Astrocyte of the spinal cord (primary cell): ENCODE measurements at places on chromosomes 12 and 14.

- peak; percentile 9 for DNase-seq
These were observed 47.2 kb downstream of the NPAS3 start for GRCh38 chr14:32985866-32986265.

GRCh38 chr14:52902971-52903619 lies 47.8 kb downstream of the FERMT2 start:
- peak; percentile 63 for DNase-seq

DNA sequence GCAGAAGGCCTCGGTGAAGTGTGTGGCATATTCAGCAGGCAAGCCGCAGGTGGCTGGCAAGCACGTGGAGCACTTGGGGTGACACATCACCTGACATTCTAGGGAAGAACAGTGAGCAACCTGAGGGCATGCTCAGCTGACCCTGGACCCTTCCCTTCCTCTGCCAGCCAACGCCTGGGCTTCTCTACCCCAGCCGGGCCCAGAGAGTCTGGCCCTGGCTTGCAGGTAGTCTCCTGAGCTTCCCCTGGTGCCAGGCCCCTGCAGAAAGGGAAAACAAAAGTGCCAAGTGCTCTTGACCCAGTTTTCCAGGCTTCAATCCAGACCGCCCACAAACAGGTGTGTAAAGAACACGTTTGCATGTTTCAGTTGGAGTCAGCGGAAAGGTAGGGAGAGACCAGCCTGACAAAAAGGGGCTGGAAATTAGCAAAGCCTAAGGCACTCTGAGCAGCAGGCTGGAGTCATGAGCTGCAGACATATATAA lies 45.7 kb downstream of the PRKAB1 start:
- no peak for DNase-seq

DNA sequence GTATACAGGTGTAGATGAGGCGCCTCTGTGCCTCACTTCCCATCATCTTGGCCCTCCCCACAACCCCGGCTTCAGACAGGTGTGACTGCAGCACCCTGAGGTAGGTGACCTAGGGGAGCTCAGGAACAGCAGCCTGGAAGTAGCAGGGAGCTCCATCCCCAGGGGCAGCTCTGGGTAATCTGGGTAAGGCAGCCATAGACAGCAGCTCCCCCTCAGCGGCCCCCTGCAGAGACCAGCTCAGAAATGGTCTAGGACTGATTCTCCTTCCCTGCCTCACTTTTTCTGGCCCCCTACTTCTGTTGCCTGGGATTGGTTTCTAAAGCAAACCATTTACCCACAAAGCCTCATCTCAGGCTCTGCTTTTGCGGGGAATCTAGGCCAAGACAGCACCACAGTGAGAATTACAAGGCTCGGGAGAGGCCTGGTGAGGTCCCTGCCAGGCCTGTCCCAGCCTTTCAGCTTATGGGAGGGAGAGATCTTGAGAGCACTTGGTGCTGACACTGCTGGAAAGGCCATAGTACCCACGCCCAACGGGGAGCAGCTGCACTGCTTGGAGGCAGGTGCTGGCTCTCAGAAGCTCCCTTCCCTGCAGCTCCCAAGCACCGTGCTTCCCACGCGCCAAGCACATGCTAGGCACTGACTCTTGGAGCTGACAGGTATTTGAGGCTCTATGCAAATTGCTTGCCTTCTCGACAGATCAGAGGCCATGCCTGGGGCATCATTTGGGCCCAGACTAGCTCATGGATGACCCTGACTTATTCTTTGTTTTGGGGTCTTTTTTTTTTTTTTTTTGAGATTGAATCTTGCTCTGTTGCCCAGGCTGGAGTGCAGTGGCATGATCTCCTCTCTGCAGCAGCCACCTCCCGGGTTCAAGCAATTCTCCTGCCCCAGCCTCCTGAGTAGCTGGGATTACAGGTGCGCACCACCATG lies 45.1 kb upstream of the TRAF3 start:
- DNase-seq, result no peak

DNA sequence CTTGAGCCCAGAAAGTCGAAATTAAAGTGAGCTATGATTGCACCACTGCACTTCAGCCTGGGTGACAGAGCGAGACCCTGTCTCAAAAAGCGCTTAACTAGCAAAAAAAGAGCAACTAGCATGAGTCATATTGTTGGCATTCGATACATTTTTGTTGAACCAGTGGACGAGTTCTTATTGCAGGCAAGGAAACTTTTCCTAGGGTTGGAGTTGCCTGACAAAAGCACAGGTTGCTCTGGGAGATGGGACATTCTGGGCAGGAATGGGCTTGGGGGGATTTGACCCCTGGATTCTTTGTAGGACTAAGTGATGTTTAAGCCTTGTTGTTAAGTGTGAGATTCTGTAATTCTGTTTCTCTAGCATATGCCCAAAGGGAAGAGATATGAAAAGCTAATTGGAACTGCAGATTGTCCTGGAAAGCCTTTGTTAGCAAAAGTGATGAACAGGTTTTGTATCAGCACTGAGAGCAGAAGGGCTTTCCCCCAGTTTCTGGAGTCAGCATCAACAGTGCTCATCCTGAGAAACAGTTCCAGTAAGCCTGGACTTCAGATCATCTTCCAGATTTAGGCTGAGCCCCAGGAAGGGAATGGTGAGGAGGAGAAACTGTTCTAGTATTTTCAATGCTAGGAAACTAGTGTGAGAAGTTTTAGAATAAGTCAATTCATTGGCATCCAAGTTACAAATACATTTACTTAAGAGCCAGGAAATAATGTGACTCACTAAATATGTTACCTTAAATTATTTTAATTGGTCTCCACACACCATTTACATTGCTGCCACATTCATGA lies 123.1 kb downstream of the SRGAP1 start:
- peak; percentile 60 for DNase-seq

DNA sequence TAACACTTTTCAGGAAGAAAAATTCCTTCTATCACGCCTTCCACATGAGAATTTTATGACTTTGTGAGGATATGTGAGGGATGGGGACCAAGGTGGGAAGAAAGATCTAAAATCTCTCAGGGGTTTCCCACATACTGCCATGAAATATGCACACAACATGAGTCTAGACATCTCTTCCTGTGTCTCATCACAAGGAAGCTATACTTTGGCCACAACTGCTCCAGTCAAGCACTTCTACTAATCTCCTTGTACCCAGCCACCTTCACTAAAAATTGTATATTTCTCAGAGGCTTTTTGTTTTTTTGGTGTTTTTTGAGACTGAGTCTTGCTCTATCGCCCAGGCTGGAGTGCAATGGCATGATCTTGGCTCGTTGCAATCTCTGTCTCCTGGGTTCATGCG lies 3.2 kb downstream of the OSBPL8 start:
- no peak for DNase-seq
